ENCODE measurements at places on chromosomes 16 and 17.

GRCh38 chr16:74774223-74775139 lies at the start of gene FA2H:
Gene FA2H, minus strand, starts transcription at chr16:74774820. Its CDS starts 65 bp downstream, at chr16:74774755.
- peak; percentile 1 for DNase-seq

GRCh38 chr16:62741692-62742091 lies 705.5 kb upstream of the CDH8 start:
- no peak for DNase-seq

DNA sequence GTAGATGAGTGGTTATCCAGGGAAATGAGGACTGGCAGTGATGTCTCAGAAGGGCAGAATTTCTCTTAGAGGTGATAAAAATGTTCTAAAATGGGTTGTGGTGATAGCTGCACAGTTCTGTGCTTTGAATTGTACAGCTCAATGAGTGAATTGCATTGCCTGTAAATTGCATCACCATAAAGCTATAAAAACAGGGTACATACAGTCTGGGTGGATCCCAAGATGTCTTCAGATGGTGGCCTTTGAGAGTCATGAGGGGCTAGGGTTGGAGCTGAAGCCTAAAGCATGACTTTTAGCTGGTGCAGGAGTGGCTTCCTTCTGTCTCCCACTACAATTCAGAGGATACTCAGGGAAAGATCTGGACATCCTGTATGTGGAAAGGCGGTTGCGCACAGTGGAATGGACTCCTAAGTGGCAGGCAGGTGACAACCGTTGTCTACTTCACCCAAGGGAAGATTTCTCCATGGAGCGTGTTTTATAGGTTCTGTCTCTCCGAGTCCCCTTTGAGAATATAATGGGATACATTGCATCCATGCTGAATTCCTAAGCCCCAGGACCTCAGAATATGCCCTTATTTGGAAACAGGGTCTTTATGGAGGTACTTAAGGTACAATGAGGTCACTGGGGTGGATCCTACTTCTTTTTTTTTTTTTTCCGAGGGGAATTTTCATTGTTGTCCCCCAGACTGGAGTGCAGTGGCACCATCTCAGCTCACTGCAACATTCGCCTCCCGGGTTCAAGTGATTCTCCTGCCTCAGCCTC lies 1.6 kb upstream of the IL32 start:
- DNase-seq: no peak

GRCh38 chr17:12459736-12460135 lies 206.0 kb upstream of the MYOCD start:
- no peak for DNase-seq

DNA sequence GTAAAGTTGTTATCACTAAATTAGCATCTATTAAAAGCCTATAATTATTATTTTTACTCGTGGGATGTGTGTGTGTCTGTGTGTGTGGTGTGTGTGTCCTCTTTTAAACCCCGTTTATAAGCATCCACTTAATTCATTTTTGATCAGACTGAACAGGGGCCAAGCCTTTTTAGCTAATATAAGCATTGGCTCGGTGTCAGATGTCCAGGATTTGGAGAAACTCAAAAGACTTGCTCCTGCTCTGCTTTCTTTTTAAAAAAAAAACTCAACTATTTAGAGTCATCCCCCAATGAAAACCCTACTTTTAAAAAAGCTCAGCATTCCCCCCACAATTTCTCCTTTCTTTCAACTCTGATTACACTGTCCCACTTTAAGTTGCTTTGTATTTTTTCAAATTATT lies 459.3 kb upstream of the MAF start:
- DNase-seq: no peak

DNA sequence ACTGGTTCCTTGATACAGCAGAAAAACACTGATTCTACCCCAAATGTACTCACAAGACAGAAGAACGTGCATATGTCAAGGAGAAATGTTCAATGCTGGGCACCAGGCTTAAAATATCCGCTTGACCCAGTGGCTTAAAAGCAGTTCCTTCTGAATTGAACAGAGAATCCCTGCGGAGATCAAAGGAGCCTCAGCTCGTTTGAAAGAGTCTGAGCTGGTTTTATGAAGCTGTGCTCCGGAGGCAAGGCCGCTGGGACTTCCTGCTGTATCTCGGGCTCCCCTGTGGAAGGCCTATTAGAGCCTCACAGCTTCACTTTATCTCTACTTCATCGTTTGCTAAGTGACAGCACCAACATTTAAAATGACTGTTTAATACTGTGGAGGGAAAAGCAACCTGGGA lies 2.2 kb downstream of the LMF1 start:
- no peak for DNase-seq

- no peak for DNase-seq
Measured at GRCh38 chr16:86994651-86995171, 322.5 kb downstream of the C16orf95 start.

DNA sequence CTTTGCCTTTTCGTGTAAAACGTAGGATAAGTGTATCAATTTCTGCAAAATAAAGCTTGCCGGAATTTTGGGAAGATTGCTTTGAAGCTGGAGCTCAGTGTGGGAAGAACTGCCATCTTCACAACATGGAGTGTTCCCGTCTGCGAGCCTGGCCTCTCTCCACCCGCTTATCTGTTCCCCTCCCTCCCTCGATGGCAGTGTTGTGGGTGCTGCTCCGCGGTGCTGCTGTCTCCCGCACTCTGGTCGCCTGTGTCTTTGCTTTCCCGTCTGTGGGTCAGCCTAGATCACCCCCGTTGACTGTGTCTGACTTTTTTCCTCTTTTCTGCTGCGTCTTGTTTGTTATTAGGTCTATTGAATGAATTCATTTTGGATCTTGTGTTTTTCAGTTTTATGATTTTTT lies 17.0 kb downstream of the ACSF3 start:
- DNase-seq: no peak

GRCh38 chr17:71192039-71192555 lies 928.7 kb upstream of the SOX9 start:
- no peak for DNase-seq

DNA sequence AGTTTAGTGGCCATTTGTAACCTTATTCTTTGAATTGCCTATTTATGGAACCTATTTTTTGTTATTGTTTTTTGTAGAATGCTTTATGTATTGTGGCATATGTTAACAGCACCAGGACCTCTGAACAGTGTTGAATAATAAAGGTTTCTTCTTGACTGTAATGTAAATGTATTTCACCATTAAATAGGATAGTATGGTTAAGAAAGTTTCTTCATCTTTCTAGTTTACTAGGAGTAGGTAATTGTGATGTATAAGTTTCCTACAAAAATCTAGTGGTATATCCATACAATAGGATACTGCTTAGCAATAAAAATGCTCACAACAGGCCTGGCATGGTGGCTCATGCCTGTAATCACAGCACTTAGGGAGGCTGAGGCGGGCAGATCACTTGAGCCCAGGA lies 52.3 kb downstream of the TAOK1 start:
- DNase-seq: no peak

GRCh38 chr16:29809031-29809747 lies 2.8 kb upstream of the PRRT2 start:
- no peak for DNase-seq

- no peak for DNase-seq
Measured at GRCh38 chr16:19479302-19479721, 42.6 kb downstream of the GDE1 start.

DNA sequence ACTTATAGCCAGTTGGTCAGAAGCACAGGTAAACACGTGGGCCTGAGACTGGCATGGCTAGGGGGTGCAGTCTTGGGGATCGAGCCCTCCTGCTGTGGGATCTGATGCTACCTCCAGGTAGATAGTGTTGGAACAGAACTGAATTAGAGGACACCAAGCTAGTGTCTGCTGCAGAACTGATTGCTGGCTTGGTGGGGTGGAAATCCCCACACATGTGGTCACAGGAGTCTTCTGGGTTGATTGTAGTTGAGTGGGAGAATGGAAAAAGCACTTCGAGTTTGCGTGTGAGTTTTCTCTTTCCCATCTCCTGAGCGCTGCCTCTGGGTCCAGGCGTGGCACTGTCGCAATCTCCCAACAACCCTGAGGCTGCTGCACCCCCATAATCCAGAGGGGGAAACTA lies 8.0 kb upstream of the SPATA32 start:
- DNase-seq: no peak

DNA sequence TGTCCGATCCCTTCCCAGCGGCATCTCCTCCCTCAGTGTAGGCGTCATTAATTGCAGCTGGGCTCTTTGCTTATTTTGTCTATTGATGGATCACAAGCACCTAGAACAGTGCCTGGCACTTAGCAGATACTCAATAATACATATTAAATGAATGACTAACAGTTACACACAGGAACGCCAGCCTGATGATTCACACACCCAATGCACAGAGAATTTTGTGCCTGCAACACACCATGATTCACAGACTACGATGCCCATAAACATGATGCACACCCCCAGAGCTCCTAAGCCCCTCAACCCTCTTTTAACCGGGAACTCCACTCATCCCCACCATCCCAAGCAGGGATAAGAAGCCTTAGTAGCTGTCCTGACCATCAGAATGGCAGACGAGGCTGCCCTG lies 66.6 kb upstream of the TMEM97 start:
- DNase-seq: no peak

DNA sequence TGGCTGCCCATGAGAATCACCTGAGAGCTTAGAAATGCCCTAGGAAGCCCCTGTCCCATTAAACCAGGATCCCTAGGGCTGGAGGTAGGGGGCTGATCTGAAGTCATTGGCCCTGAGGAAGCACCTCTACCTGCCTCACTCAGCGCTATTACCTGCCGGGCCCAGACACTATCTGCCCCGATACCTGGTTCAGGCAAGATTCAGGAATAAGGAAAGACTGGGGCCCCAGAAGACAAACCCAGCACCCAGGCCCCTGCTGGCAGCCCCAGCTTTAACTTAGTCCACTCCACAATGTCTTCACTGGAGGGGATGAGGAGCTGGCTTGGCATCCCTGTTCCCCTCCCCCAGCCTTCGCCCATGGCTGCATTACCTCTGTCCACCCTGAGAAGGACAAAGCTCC lies 126.3 kb downstream of the GAS7 start:
- DNase-seq: no peak

DNA sequence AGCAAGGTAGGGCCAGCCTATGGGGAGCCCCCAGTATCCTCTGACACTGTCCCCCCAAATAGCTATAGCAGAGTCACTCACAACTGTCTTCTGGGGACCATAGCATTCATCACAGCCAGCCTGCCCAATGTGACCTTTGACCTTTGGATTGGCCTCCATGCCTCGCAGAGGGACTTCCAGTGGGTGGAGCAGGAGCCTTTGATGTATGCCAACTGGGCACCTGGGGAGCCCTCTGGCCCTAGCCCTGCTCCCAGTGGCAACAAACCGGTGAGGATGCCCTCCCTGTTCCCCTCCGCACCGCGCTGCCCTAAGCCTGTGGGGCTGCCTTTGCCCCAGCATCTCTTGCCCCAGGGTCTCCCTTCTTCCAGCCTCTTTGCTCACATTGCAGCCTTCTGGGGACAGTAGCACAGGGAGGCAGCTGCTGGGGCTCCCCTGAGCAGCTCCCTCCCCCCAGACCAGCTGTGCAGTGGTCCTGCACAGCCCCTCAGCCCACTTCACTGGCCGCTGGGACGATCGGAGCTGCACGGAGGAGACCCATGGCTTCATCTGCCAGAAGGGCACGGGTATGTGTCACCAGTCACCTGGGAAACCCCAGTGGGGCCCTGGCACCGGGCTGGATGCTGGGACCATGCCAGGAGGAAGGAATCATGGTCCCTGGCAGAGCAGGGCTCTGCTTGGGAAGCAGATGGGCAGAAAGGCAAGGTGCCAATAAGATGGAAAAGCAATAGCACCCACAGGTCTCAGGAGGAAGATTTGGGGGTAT lies 61.1 kb downstream of the MRC2 start:
- DNase-seq: no peak

GRCh38 chr16:72926177-72927070 lies 121.5 kb downstream of the ZFHX3 start:
- no peak for DNase-seq

GRCh38 chr16:11140098-11140375 lies 116.0 kb downstream of the SOCS1 start:
- DNase-seq: no peak

DNA sequence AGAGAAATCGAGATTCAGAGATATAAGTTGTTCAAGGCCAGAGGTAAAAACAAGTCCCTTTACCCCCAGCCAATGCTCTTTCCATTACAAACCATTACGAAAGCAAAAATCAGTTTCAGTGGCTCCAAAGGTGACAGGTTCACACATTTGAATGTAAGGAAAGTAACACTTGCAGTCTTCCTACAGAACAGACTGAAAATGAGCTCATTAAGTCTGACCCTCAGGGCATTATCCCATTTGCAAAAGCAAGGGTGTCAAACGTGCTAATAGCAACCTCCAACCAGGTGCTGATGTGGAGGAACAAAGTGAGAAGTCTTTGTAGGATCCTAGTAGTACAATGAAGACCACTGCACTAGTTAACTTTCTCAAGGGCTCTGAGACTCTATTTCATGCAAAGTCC lies 65.2 kb downstream of the XPO6 start:
- no peak for DNase-seq

GRCh38 chr17:28008513-28008912 lies 34.0 kb upstream of the NLK start:
- DNase-seq: no peak

GRCh38 chr17:68381076-68381900 lies 76.0 kb downstream of the WIPI1 start:
- DNase-seq: no peak

GRCh38 chr16:67050796-67051195 lies 21.8 kb downstream of the CBFB start:
- DNase-seq: no peak

DNA sequence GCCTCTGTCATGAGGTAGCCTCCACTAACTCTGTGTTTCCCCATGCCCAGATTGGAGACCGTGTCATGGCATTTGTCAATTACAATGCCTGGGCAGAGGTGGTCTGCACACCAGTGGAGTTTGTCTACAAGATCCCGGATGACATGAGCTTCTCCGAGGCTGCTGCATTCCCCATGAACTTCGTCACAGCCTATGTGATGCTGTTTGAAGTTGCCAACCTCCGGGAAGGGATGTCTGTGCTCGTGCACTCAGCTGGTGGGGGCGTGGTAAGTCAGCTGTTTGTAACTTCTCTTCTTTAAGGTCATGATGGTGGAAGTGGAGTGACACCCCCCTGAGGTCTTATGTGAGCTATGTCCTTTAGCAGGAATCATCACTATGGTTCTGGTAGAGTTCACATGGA lies 36.8 kb downstream of the VAT1L start:
- no peak for DNase-seq

- DNase-seq: no peak
Measured at GRCh38 chr16:18984435-18985005, 786 bp downstream of the TMC7 start.

DNA sequence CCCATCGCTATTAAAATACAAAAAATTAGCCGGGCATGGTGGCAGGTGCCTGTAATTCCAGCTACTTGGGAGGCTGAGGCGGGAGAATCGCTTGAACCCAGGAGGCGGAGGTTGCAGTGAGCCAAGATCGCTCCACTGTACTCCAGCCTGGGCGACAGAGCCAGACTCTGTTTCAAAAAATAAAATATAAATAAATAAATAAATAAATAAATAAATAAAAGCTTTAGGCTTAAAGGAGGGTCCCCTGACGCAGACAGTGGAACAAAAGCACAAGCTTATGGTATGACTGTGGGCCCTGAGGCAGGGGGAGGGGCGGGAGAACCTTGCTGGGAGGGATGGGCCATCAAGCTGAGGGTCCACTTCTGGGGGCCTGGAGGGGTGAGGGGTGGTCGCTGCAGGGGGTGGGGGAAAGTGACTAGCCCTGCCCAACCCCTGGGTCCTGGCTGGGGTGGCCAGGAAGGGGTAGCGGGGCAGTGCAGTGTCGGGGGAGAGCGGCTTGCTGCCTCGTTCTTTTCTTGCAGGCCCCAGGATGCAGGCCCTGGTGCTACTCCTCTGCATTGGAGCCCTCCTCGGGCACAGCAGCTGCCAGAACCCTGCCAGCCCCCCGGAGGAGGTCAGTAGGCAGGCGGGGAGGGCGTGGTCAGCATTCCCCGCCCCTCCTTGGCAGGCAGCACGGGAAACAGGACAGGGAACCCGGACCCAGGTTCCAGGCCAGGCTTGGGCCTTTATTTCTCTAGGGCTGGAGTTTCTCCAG lies 4.7 kb downstream of the SERPINF1 start:
- DNase-seq: no peak
